ENCODE measurements at places on chromosomes 1 and 21.

GRCh38 chr21:45294509-45295291 is 7.0 kb upstream of the POFUT2 start:
- DNase-seq = peak; percentile 82

GRCh38 chr1:243388276-243388675 is 132.4 kb downstream of the SDCCAG8 start:
- no peak for DNase-seq

DNA sequence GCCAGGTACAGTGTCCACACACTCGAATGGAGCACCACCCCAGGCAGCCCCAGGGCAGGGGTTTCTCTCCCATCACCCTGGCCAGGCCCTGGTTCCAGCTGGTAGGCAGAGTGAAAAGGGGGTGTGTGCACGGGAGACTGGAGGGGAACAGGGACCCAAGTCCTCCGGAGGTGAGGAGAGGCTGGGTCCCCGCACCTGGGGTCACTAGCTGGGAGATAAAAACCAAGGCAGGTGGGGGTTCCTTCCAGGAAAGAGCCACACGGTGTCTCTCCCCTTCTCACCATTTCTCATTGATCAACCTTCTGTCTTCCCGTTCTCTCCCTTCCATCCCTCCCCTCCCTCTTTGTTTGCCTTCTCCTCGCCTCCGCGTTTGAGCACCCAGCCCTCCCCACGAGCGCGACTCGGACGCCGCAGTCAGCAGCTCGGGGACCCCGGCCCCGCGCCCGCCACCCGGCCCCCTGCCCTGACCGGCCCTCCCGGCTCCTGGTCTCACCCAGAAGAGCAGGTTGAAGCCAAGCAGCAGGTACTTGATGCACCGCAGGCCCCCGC is 358 bp downstream of the TSPAN2 start:
- no peak for DNase-seq

DNA sequence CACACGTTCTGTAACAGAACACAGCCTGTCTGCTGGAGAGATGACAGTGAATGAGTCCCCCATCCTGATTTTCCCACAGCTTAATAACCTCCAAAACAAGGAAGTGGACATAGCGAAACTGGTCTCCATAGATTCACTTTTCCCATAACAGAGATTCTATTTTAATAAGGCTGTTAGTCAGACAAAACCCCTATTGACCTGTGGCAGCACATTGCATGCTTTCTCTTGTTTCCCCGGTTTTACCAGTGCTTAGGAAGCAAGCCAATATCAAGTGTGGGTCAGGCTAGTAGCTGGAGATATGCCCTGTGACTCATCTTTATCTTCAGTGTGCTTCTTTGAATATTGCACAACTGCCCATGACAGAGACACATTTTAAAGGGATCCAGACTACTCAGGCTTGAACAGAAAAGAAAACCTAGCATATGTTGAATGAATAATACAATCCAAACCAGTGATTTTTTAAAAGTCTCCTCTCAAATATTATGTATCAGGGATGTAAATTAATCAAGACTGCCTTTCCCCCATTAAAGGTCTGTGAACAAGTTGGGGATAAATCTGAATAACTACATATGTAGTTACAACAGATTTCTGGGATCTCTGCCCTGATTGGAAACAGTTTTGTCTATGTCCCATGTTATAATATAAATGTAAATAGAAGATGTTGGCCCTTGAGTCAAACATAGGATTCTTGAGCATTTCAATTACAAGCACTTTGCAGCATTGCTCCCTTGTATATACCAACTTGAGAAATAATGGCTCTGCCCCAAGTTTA is 11.9 kb upstream of the CLDN8 start:
- DNase-seq = peak; percentile 79

- DNase-seq = no peak
Measured at GRCh38 chr1:163162381-163162914, 40.3 kb downstream of the RGS5 start.

DNA sequence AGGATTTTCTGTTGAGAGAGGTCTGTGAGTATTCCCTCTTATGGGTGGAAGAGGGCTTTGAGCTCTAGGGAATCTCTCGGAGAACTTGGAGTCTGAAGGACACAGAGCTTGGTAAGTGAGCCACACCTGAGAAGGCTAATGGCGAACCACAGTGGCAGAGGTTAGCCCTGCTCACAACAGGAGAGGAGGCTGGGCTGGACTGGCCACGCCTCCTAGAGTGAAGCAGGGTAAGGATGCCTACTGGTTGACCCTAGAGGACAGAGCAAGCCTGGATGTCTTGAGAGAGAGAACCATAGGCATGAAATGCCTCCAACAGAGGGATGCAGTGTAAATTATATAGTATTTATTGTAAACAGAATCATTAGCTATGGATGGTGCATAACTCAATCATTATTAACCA is 232.6 kb downstream of the PCP4 start:
- DNase-seq = no peak

DNA sequence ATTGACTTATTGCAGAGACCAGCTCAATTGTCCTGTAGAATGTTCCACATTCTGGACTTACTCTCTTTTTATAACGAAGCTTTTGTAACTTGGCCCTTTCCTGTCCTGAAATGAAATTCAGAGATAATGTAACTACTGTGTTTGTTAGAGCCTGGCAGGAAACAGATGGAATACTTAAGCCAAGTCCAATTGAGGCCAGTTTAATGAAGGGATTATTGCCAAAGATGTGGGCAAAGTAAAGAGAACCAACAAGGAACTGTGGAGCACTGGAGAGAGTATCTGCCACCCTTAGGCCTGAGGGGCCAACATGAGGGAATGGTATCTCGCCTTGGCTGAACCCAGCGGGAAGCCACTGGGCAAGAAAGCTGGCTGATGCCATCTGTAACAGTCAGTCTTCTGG is 32.9 kb downstream of the MFSD2A start:
- no peak for DNase-seq

DNA sequence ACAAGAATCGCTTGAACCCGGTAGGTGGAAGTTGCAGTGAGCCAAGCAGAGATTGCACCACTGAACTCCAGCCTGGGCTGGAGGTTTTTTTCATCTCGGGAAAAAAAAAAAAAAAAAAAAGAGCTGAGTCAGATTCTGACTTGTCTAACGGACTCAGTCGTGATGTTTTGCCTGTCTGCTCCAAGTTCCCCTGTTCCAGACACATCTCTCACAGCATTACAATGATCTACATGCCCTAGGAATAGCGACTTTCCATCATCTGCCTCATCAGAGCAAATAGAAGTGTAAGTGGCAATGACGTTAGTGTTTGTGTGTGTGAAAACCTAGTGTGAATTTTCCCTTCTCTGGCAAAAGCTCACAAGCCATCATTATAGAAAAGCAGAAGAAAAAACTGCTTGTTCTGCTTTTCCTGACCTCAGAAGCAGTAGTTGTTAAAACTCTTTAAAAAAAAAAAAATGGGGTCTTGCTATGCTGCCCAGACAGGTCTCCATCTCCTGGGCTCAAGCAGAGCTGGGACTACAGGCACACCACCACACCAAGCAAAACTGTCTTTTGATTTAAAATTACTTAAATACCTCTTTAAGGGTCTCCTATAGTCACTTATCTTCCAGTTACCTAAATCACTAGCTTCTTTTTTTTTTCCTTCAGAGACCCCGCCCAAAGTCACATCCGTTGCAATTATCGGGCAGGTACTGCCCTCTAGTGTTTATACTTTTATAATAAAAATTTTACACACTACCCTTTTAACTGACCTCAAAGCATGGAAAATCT is 37.3 kb downstream of the PLEKHO1 start:
- DNase-seq = peak; percentile 35

DNA sequence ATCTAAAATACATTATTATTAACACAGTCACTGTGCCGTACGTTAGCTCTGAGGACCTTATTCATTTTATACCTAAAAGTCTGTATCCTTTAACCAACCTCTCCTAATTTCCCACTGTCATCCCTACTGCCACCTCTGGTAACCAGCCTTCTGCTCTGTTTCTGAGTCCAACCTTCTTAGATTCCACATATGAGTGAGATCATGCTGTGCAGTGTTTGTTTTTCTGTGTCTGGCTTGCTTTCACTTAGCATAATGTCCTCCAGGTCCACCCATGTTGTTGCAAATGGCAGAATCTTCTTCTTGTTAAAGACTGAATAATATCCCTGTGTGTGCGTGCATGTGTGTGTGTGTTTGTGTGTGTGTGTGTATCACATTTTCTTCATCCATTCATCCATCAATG is 64.2 kb downstream of the ETS2 start:
- no peak for DNase-seq

DNA sequence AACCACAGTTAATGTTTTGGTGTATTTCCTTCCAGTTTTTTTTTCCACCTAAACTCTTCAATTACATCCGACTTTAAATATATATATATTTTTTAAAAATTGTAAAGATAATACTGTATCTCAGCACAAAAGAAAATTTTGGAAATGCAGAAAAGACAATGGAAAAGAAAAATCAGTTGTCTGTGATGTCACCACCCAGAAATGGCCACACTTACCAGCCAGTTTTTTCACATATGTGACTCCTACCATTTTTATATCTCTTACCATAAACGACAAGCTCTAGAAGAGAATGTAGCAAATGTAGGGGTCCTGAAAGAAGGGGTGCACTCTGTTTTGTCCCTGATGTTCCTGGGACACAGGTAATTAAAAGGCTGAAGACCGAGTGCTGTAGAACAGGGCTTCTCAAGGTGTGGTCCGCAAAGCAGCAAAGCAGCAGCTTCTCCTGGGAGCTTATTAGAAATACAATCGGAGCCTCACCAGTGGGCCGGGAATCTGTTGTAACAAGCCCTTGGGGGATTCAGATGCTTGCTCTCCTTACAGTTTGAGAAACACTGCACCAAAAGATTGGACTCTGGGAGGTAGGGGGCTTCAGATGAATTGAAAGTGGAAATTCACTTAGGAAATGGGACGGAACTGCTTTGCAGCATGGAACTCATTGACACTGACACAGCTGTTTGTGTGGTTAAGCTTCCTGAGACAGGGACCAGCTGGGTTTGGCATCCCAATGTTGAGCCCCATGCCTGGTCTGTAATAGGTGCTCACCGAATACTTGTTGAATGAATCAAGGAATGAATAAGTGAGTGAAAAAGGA is 44.1 kb downstream of the ALPL start:
- DNase-seq = no peak

DNA sequence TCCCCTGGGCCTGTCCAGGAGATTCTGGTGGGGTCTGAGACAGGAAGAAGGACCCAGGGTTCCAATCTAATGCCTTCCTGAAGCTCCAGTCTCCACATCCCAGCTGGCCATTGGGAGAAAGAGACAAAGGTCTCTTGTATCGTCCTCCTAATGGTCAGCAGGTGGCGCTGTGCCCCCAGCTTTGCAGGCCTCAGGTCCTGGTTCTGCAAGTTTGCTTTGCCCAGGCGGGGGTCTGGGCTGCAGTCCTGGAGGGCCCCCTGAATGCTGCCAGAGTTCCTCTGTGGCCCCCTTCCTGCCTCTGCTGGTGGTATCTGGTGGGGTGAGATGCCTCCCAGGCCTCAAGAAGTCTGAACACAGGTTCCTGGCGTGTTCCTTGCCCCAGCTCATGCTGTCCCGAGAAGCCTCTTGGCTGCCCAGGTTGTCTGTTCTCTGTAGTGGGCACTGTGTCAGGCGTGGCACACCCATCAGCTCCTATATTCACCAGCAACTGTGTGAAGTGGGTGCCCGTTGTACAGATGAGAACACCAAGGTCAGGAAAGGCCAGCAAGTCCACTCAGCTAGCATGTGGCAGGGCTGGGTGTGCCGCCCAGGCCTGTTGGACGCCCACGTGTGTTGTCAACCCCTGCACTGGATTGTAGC is 33.8 kb upstream of the CSF3R start:
- DNase-seq = no peak

DNA sequence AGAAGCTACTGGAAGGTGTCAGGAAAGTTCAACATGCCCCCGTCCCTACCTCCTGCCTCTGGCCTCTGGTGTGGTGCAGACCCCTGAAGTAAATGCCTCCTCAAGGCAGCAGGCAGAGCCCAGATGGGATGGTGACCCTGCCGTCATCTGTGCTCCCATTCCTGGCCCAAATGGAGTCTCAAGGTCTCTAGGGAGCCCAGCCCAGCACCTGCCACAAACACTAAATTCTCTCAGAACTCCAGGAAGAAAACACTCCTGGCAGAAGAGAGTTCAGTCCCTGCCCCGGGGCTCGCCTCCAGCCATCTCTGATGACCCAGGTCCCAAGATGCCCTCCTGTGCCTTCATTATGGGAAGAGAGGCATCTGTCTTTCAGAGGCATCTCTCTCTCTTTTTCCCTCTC is 261.6 kb upstream of the TMEM51 start:
- no peak for DNase-seq

- DNase-seq = no peak
Measured at GRCh38 chr1:66778969-66779368, 22.1 kb downstream of the INSL5 start.

DNA sequence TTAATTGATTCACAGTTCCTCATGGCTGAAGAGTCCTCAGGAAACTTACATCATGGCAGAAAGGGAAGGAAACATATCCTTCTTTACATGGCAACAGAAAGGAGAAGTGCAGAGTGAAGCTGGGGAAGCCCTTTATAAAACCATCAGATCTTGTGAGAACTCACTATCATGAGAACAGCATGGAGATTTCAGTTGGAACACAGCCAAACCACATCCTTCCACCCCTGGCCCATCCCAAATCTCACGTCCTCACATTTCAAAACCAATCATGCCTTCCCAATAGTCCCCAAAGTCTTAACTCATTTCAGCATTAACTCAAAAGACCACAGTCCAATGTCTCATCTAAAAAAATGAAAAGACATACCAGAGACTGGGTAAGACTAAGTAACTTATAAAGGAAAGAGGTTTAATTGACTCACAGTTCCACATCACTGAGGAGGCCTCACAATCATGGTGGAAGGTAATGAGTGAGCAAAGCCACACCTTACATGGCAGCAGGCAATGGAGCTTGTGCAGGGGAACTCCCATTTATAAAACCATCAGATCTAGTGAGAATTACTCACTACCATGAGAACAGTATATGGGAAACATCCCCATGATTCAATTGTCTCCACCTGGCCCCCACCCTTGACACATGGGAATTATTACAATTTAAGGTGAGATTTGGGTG is 105.2 kb downstream of the MRPL39 start:
- DNase-seq = no peak

- no peak for DNase-seq
Measured at GRCh38 chr1:150024156-150024555, 13.6 kb upstream of the OTUD7B start.

DNA sequence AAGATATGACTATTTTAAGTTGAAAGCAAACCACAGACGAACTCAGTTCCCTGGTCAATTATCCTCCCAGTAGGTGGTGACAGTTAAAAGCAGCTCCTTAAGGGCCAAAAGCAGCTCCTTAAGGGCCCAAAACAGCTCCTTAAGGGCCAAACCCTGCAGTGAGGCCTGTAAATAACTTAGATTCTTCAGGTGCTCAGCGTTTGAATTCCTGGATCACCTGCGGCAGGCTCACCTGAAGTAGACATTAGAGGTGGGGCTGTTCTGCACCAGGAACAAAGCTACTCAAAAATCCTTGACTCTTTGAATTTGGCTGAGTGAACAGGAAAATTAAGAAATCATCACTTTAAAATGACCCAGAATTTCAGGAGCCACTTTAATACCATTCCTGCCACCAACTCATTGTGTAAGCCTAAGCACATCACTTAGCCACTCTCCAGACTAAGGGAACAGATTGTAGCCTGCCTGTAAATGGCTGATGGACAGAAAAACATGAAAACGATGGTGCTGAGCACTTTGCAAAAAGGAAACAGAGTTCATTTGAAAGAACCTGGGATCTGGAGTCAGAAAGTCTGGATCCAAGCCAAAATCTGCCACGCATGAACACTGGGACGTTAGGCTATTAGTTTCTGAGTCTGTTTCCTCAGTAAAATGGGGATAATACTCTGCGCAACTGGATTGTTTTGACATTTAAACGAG is 126.9 kb downstream of the LRIG2 start:
- no peak for DNase-seq

- no peak for DNase-seq
Measured at GRCh38 chr1:117363571-117364048, 3.6 kb upstream of the MAN1A2 start.

- no peak for DNase-seq
Measured at GRCh38 chr1:218297867-218298266, 12.8 kb downstream of the RRP15 start.

Data from T1000 (cell line).